ENCODE measurements at places on chromosomes 3 and 15. TPM values are rescaled to one million over a fixed set of nuclear protein-coding genes. Genes with fewer than 3 reads are reported as not detected.

- H3K36me3 ChIP-seq = no peaks in the 10 kb centered on the region
- H3K27me3 ChIP-seq = no peaks in the 10 kb centered on the region
- no peak for DNase-seq
- H3K4me3 ChIP-seq = no peak overlapping the region
- peaks cover 4% of the 10 kb centered on the region for H3K4me1 ChIP-seq
Observed at GRCh38 chr3:123093696-123094095, 26.9 kb downstream of the PDIA5 start.

DNA sequence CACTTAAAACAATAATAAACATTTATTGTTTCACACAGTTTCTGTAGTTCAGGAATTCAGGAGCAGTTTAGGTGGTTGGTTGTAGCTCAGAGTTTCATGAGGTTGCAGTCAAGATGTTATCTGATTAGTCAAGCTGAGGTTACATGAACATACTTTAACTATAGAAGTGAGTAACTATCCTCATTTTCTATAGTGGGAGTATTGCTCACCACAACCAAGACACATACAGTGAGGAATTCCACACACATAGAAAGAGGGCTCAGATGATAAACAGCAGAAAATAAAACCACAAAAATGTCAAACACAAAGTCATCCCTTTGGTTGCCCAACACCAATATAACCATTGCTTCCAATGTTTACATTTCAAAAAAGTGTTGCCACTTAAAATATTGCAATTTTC, 13.6 kb downstream of the SCN11A start:
- DNase-seq = no peak
- no peaks in the 10 kb centered on the region for H3K4me1 ChIP-seq
- no peaks in the 10 kb centered on the region for H3K27me3 ChIP-seq

SLC15A2 gene
- 4.9 TPM for total RNA-seq

DNA sequence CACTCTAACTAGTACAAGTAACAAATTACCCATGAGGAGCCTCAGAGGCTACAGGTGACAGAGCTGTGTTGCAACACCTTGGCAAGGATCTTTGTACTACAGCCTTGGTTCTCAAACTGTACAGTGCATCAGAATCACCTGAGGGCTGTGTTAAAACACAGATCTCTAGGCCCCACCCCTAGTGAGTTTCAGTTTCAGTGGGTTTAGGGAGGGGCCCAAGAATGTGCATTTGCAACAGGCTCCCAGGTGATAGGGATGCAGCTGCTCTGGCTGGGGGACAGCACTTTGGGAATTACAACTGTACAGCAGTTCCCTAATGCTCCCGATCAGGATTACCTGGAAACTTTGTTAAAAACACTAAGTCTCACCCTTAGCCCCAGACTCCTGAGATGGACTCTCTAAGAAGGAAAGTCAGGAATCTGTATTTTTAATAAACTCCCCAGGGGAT, 66.1 kb upstream of the NR2F2 start:
- H3K27me3 ChIP-seq = no peaks in the 10 kb centered on the region
- no peaks in the 10 kb centered on the region for H3K36me3 ChIP-seq
- H3K27ac ChIP-seq = no peak overlapping the region
- no peak for DNase-seq

- H3K4me3 ChIP-seq = no peak overlapping the region
- no peak for DNase-seq
- H3K27me3 ChIP-seq = no peaks in the 10 kb centered on the region
- H3K36me3 ChIP-seq = no peaks in the 10 kb centered on the region
- peaks cover 20% of the 10 kb centered on the region for H3K4me1 ChIP-seq
Observed at GRCh38 chr3:172151651-172152649, 112.6 kb downstream of the FNDC3B start.

GRCh38 chr15:70625438-70625837, 137.9 kb downstream of the UACA start:
- no peaks in the 10 kb centered on the region for H3K4me1 ChIP-seq
- H3K27ac ChIP-seq = no peak overlapping the region
- no peaks in the 10 kb centered on the region for H3K36me3 ChIP-seq
- no peak overlapping the region for H3K4me3 ChIP-seq
- H3K27me3 ChIP-seq = no peaks in the 10 kb centered on the region

GRCh38 chr15:70835415-70835814, 18.5 kb downstream of the LARP6 start:
- H3K4me3 ChIP-seq = no peak overlapping the region
- H3K27me3 ChIP-seq = no peaks in the 10 kb centered on the region
- DNase-seq = no peak
- peaks cover 21% of the 10 kb centered on the region for H3K36me3 ChIP-seq
- peak overlapping the region; percentile 68 for H3K27ac ChIP-seq
